ENCODE measurements at places on chromosomes 3 and 15. TPM values are rescaled to one million over a fixed set of nuclear protein-coding genes. Genes with fewer than 3 reads are reported as not detected.

DNA sequence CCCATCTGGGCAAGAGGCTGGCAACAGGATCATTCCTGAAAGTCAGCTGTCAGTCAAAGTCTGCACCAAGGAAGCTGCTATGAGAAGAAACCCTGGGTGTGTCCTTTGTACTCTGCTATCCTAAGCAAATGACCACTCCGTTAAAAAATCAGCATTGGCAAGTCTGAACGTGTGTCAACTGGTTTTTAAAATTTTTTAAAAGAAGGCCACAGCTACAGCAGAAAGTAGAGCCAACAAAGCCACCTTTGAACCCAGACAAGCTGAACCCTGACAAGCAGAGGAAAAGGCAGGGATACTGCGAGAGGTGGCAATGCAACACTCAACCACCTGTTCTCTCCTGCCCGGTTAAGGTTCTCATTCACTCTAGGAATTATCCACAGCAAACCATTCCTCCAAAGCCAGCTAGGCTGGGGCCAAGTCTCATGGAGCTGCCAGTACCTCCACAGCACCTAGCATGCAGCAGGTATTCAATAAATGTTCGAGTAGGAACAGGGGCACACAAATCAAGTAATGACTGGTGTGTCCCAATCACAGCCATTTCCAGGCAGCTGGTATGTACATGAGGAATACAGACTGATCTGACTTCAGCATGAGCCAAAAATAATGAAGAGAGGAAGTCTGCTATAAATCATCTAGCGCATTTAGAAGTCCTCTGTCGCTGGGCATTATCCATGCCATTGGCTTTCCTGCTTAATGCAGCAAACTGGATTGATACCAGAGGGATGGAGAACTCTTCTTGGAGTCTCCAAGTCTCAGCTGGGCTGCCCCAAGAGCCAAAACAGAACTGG is 76.0 kb downstream of the ADCY5 start:
- no peak overlapping the region for H3K4me3 ChIP-seq
- H3K27ac ChIP-seq: no peak overlapping the region
- H3K27me3 ChIP-seq: no peaks in the 10 kb centered on the region

TARS3 gene
- total RNA-seq: 23.2 TPM

DNA sequence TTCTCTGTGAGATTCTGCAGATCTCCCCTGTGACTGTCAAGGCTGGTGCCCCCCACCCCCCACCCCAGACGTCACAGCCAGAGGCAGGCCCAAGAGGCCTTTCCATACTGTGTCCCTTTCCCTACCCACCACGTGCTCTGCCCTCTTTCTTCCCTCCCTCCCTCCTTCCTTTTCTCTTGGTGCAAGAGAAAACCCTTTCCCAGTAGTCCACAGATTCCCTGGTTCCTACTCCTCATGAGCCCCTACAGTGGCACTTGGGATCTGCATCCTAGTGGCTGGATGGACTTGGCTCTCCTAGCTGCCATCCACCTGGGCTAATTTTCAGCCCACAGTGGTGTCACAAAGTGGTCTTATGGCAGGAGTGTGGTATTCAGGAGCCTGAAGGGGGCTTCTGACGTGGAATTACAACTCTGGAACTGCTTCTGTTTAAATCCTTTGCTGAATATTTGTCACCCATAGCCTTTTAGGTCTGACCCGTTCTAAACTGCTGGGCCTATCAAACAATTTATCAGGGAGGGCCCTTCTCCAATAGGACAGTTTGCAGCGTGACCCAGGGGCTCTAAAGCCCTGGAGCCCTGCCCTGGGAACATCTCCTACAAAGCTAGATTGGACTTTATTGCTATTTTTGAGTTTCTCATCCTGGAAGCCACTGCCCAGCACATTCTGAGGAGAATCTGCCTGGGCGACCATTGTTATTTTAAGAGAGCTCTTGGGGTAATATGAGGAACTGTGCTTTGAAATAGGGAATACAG is 35.3 kb downstream of the KLF13 start:
- no peak for DNase-seq
- no peaks in the 10 kb centered on the region for H3K36me3 ChIP-seq
- no peak overlapping the region for H3K4me3 ChIP-seq
- no peak overlapping the region for H3K27ac ChIP-seq
- H3K4me1 ChIP-seq: peaks cover 15% of the 10 kb centered on the region

- no peaks in the 10 kb centered on the region for H3K36me3 ChIP-seq
- DNase-seq: no peak
- H3K4me3 ChIP-seq: peak overlapping the region; percentile 75
- H3K27ac ChIP-seq: no peak overlapping the region
Measured at GRCh38 chr3:52771334-52771681, 568 bp upstream of the NEK4 start.

GRCh38 chr3:50612234-50612882 is 784 bp upstream of the CISH start:
- no peaks in the 10 kb centered on the region for H3K27me3 ChIP-seq
- peaks cover 28% of the 10 kb centered on the region for H3K4me1 ChIP-seq
- no peaks in the 10 kb centered on the region for H3K36me3 ChIP-seq
- peak overlapping the region; percentile 89 for H3K4me3 ChIP-seq

- no peaks in the 10 kb centered on the region for H3K36me3 ChIP-seq
- DNase-seq: no peak
- no peak overlapping the region for H3K4me3 ChIP-seq
- H3K27ac ChIP-seq: no peak overlapping the region
- no peaks in the 10 kb centered on the region for H3K27me3 ChIP-seq
- no peaks in the 10 kb centered on the region for H3K4me1 ChIP-seq
Measured at GRCh38 chr3:157444797-157445184, 8.1 kb downstream of the PTX3 start.
